ENCODE measurements at places on chromosomes 5 and 9. TPM values are rescaled to one million over a fixed set of nuclear protein-coding genes. Genes with fewer than 3 reads are reported as not detected.

GRCh38 chr9:89661956-89662717, 57.3 kb downstream of the GADD45G start:
- peaks cover 10% of the 10 kb centered on the region for H3K27me3 ChIP-seq
- no peak for DNase-seq
- H3K27ac ChIP-seq: no peak overlapping the region
- peaks cover 28% of the 10 kb centered on the region for H3K4me1 ChIP-seq
- no peak overlapping the region for H3K4me3 ChIP-seq
- H3K36me3 ChIP-seq: no peaks in the 10 kb centered on the region

DNA sequence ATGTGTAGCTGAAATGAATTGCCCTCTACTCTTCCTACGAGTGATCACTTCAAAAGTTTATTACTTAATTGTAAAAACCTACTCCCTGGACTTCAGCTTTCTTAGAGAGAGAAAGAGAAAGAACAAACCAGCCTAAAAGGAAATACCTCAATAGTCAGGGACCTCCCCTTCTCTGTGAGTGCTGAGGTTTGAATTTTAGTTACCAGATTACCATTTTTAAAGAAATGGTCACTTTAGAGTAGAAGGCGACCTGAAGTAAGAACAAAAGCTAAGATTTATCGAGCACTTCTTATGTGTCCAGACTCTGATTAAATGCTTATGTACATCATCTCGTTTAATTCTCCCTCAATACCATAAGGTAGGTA, 11.3 kb downstream of the RAPGEF1 start:
- peaks cover 34% of the 10 kb centered on the region for H3K36me3 ChIP-seq
- peaks cover 94% of the 10 kb centered on the region for H3K4me1 ChIP-seq
- no peak for DNase-seq
- H3K4me3 ChIP-seq: peak overlapping the region; percentile 61
- H3K27me3 ChIP-seq: no peaks in the 10 kb centered on the region

GRCh38 chr9:106897236-106897635, 34.3 kb downstream of the ZNF462 start:
- H3K4me3 ChIP-seq: no peak overlapping the region
- no peaks in the 10 kb centered on the region for H3K36me3 ChIP-seq
- H3K4me1 ChIP-seq: no peaks in the 10 kb centered on the region
- H3K27ac ChIP-seq: no peak overlapping the region
- no peaks in the 10 kb centered on the region for H3K27me3 ChIP-seq

The GABRA6 gene
- not detected for total RNA-seq

The PCDHGB2 gene
- 0.13 TPM for total RNA-seq

The NHP2 gene
- total RNA-seq: 176 TPM

The IFNK gene
- total RNA-seq: not detected
